Tongue (tissue), 3 donors: ENCODE measurements at places on chromosomes 7 and 10. TPM values are rescaled to one million over a fixed set of nuclear protein-coding genes. Genes with fewer than 3 reads are reported as not detected.
A peak's percentile ranks its signal among the peaks of the same experiment; 100 is the strongest.

DNA sequence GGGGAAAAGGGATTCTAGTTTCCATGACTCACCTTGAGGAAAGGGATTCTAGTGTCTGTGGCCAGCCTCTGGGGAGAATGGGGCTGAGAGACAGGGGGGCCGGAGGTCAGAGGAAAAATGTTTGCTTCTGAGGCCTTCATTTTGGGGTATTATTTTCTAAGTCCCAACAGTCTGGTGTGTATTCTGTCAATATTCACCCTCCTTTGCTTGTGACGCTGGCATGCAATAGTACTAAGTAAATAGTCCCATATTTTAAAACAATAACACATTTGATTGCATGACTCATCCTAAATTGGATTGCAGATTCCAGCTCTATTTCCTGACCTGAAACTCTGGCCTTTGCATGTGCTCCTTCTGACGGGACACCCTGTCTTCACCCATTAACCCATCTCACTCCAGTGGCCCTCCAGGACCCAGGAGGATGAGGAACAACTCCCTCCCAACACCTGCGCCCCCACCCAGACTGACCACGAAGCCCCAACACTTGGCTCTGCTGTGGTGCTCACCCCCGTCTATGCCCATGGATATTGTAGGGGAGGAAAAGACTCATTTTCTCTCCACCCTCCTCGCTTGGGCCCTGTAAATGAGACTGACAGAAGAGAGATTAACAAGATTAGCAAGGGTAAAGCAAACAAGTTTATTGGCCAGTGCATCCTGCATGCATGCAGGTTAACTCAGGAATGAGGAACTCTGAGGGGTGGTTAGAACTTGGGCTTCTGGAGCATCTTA is 495.6 kb upstream of the KLF6 start:
- peak; percentile 38 for DNase-seq

GRCh38 chr7:113122744-113123143 is 4.4 kb upstream of the SMIM30 start:
- DNase-seq = peak; percentile 19

GRCh38 chr10:108598320-108598695 is 1325.0 kb downstream of the XPNPEP1 start:
- DNase-seq = no peak

- no peak for DNase-seq
These were observed 115.9 kb downstream of the CHCHD3 start for GRCh38 chr7:132965951-132966350.

The PDZD7 gene
- total RNA-seq = not detected

The NPC1L1 gene
- total RNA-seq = not detected
